ENCODE measurements at places on chromosomes 3 and 15. TPM values are rescaled to one million over a fixed set of nuclear protein-coding genes. Genes with fewer than 3 reads are reported as not detected.

Gene MOBP
- 0.08 TPM for total RNA-seq

Gene MRPS25
- 77.7 TPM for total RNA-seq

Gene DPPA2
- total RNA-seq = not detected

Gene SH3GL3
- not detected for total RNA-seq

Gene SLC22A13
- 0.22 TPM for total RNA-seq

Gene CPNE9
- not detected for total RNA-seq

Gene LRRC28
- total RNA-seq = 20.9 TPM

Gene PLIN1
- 3.9 TPM for total RNA-seq

Gene MGA
- 37.3 TPM for total RNA-seq

Gene HYAL1
- total RNA-seq = 51.6 TPM

Gene TTLL13
- 0.16 TPM for total RNA-seq

Gene CPN2
- 0.35 TPM for total RNA-seq

Gene ARHGEF3
- 23.1 TPM for total RNA-seq

Gene ANKRD34C
- total RNA-seq = 0.78 TPM

Gene NPAP1
- not detected for total RNA-seq

Gene SPATA12
- total RNA-seq = not detected

Gene BNIP2
- total RNA-seq = 87.4 TPM

Gene GLDN
- 20.6 TPM for total RNA-seq

- no peak for DNase-seq
Observed at GRCh38 chr3:37940242-37940908, 50.2 kb upstream of the VILL start.

DNA sequence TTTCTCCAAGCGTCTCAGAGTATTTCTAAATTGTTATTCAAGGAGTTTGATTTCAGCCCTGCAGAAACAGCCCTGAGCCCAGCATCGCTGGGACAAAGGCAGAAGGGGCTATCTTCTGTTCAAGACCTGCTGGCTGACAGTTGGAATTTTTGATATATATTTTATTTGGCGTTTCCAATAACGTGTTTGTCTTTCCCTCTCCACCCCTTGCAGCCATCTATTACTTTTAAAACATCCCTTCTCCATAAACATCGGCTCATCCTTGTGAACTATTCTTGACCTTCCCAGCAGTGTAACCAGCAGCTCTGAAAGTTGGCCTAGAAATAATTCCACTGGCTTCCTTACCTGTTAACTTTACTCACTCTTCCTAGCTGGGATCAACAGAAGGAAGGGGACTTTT lies 5.5 kb upstream of the MEIS2 start:
- no peak for DNase-seq

GRCh38 chr3:143109861-143110260 lies 9.7 kb upstream of the CHST2 start:
- DNase-seq = no peak

DNA sequence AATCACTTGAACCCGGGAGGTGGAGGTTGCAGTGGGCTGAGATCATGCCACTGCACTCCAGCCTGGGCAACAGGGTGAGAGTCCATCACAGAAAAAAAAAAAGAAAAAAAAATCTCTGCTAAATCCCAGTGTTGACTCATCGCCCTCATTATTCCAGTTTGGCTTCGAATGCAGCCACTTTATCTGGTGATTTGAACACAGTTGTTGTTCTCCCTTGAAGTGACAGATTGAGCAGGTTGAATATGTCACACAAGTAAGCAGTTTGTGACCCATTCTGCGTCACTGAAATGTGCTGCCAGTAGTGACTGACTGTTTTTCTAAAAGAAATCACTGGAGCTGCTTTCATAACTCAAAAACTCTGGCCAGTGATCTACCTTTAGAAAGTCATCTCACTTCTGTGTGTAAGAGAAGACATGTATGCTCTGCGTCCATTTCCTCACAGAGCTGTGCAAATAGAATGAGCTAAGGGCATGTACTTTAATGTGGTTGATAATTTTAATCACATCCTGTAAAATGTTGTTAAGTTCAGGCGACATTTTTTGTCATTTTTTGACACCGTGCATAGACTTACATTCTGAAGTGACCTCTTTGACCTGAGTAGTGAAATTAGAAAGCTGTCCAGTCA lies 12.5 kb downstream of the DOCK3 start:
- DNase-seq = no peak

- no peak for DNase-seq
Observed at GRCh38 chr3:53242155-53242554, 13.7 kb downstream of the TKT start.

DNA sequence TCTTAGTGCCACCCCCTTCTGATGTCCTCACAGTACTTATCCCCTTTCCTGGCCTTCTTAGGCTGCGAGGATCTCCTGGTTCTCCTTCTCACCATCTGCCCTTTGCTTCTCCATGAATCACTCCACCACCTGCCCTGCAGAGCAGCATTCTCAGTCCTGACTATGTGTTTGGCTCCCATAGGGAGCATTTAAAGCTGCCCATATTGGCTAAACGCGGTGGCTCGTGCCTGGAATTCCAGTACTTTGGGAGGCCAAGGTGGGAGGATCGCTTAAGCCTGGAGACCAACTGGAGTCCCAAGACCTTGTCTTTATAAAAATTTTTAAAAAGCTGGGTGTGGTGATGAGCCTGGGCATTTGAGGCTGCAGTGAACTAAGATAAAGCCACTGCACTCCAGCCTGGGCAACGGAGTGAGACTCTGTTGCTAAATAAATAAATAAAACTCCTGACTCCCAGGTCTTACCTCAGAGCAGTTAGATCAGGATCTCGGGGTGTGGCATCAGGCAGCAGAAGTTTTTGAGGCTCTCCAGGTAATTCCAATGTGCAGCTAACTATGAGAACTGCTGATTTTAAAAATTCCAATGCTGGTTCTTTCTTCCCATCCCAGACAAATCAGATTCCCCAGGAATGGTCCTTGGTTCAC lies 36.2 kb upstream of the TLE3 start:
- DNase-seq = peak; percentile 26

DNA sequence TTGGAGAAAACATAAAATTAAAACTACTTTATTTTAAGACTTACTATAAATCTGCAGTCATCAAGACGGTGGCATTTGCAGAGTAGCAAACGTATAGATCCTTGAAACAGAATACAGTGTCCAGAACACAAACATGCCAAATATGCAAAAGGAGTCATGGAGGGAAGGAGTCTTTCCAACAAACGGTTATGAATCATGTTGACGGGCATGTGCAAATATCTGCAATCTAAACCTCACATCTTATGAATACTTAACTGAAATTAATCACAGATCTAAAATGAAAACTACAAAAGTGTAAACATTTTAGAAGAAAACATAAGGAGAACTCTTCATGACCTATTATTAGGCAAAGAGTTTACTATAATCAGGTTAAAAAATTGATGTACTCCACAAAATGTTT lies 69.4 kb downstream of the TFRC start:
- no peak for DNase-seq

DNA sequence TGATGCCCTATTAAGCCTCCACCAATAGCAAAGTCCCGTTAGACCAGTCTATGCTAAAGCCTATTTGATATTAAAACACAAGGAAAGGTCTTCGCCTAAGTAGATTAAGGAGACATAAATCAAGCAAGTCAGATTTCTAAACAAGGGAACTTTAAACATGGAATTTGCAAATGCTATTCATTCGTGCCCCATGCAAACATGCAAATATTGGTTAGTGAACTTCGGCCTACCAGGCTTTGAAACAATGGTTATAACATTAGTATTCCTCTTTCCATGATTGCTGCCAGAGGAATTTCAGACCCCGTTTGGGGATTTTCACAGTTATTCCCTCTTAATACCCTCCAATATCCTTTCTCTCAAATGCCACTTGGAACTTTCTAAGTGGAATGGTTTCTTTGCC lies 36.9 kb upstream of the ZNF280D start:
- no peak for DNase-seq

DNA sequence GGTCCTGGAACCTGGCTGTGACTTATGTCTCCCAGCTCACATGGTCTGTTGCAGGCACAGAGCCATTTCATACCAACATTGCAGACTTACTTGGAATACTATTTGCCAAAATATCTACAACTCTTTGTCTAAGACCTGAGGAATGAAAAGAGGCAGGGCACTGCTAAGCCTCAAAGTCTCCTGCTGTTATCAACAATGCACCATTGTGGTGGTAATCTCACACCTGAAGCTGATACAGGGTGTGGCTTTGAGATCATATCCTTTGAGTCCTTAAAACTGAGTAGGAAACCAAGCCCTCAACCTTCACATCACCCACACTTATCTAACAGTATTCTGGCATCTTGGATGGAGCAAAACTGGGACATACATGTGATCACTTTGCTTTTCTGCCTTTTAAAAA lies 782.0 kb downstream of the EPHA3 start:
- DNase-seq = no peak

DNA sequence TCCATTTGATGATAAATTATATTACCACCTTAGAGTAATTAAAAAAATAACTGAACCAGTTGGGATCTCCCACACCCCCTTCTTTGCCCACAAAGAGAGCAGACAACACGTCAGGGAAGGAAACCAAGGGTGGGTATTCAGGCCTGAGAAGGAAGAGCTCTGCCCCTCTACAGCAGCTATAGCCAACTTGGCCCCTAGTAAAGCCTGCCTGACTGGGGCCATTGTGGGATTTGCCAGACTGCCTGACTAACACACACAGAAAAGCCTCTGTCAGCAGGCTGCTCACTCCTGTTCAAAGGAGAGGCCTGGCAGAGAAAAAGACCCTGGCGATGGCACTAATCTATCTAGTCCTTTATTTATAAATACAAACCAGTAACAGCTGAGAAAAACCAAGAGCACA lies 41.4 kb downstream of the ATP8B4 start:
- DNase-seq = no peak

DNA sequence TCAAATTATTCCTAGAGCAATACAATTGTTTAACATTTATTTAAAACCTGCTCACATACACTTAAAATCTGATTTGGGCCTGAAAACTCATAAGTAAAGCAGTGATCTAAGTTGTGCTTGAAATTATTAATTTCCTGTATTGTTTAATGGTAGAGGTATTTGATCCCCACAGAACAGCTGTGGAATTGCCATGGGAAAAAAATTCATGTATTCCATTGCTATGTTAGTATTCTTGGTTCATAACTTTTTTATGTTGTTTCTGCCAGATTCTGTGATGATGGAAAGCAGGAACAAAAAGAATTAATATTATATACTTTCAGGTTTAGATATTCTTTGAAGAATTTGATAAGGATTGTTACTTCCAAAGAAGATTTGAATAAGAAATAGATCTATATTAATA lies 831.5 kb upstream of the NR2F2 start:
- DNase-seq = no peak

DNA sequence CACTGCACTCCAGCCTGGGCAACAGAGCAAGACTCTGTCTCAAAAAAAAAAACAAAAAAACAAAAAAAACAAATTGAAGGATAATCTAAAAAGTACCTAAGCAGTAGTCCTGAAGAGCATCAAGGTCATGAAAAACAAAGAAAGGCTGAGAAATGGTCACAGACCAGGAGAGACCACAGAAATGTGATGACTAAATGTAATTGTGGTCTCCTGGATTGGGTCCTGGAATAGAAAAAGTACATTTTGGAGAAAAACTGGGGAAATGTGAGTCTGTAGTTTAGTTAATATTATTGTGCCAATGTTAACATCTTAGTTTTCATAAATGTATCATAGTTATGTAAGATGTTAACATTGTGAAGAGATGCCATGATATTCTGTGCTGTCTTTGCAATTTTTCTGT lies 267.5 kb upstream of the NR2E3 start:
- no peak for DNase-seq

GRCh38 chr3:175311946-175312345 lies 452.8 kb downstream of the NAALADL2 start:
- DNase-seq = no peak

GRCh38 chr3:71492974-71493771 lies 90.4 kb downstream of the FOXP1 start:
- no peak for DNase-seq

DNA sequence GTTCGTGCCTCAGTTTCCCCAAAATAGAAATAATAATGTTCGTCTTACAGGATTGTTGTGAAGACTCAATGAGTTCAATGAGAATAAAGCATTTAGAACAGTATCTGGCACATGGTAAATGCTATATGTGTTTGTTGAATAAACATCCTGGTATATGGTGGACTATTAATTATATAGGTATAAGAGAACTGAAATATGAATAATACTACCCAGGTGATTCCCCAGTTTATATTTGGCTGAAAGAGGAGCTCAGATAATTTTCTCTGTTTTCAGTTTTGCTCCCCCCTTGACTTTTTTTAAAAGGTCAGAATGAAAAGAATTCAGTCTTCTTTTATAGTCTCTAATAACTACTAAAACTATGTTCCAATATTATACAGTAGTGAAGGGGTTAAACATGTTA lies 46.9 kb downstream of the USP8 start:
- no peak for DNase-seq

DNA sequence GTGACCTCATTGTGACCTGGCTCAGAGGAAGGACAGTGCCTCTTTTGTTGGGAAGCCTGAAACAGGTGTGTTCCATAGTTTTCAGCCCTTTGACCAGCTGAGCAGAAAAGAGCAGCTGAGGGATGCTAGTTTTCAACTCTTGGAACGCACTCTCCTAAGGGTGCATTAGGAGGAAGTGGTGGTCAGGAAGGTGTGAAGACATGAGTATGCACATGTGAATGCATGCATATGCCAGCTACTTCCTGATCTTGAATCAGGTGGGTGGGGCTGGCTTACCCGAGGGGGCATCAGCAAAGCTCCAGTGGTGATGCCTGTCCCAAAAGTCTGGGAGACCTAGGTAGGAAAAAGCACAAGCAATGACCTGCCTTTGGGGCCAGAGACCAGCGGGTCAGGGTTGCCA lies 23.3 kb upstream of the CEMIP start:
- no peak for DNase-seq

- no peak for DNase-seq
Observed at GRCh38 chr15:79656151-79657000, 224.2 kb downstream of the MINAR1 start.

DNA sequence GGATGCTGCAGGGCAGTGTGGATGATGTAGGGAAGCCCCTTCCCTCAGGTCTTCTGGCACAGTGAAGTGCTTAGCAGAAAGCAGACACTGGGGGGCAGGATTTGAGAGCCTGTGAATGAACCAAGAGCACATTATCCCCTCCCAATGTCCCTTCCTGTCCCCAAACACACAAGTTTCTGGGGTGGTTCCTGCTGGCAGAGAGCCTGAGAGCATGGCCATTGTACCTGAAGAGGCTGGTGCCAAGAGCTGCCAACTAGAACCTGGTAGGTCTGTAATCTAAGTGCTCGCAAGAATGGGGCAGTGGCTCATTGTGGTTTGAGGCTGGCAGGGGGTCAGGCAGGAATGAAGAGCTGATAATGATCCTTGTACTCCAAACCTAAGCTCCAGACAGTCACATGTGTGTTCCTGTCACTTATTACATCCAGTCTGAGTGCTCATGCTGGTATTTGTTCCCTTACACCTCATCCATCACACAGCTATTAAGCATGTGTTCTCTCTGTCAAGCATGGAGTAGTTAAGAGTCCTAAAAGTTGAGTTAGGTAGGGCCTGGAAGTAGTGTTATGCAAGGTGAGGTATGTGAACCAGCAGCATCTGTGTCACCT lies 6.7 kb upstream of the CCR1 start:
- no peak for DNase-seq
